Fibroblast of the conjunctiva (primary cell): ENCODE measurements at places on chromosomes 12 and 14.

GRCh38 chr12:26416550-26416949 lies 221.2 kb downstream of the SSPN start:
- no peak for DNase-seq

- DNase-seq, result no peak
Measured at GRCh38 chr12:10186299-10186698, 7.5 kb downstream of the TMEM52B start.

- no peak for DNase-seq
Measured at GRCh38 chr12:123427036-123427769, 9.3 kb downstream of the RILPL2 start.

DNA sequence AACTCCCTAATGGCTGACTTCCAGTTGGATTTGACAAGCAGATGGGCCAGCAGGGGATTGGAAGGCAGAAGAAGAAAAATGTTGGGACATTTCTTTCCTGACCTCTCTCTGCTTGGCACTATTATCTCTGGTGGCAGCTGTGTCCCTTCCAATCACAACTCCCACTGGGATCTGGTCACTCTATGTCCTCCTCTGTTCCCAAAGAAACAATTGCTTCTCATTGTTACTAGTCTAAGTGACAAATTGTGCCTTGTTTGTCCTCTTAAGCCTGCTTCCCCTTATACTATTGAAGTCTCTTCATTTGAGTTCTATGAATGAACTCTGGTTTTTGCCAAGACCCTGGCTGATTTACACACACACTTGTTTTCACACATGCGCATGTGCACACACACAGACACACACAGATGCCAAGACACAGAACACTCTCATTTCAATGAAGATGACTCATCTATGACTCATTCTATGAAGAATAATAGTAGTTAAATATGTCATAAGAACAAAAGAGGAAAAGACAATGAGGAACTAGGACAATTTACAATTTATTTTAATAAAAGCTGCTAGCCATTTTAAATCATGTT lies 83.0 kb upstream of the FAR2 start:
- DNase-seq, result peak; percentile 76

DNA sequence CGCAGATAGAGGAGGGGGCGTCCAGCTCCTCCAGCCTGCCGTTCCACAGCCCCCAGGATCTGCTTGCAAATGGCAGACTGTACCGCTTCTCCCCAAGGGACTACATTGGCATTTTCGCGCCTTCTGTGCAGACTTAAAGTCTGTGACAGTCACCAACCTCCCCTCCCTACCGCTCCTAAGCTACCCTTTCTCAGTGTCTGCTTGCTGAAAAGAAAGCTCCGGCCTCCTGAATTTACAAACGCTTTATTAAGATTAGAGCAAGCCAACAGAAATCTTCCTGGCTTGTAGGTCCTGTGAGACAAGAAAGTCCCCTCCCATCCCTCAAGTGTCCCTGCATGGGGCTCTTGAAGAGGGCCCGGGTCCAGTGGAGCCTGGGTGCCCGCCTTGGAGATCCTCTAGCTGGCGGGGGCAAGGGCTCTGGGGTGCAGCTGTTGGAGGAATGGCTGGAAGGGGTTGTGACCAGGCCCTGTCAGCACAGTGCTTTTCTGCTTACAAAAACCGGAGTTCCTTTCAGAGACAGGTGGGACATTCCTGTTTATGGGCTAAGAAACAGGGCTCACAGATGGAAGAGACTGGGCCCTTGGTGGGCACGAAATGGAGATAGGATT lies 2.8 kb upstream of the DLK1 start:
- DNase-seq, result no peak

GRCh38 chr12:56804169-56804568 lies 41.0 kb downstream of the HSD17B6 start:
- no peak for DNase-seq

GRCh38 chr14:66443785-66444184 lies 42.4 kb upstream of the CCDC196 start:
- DNase-seq, result no peak

DNA sequence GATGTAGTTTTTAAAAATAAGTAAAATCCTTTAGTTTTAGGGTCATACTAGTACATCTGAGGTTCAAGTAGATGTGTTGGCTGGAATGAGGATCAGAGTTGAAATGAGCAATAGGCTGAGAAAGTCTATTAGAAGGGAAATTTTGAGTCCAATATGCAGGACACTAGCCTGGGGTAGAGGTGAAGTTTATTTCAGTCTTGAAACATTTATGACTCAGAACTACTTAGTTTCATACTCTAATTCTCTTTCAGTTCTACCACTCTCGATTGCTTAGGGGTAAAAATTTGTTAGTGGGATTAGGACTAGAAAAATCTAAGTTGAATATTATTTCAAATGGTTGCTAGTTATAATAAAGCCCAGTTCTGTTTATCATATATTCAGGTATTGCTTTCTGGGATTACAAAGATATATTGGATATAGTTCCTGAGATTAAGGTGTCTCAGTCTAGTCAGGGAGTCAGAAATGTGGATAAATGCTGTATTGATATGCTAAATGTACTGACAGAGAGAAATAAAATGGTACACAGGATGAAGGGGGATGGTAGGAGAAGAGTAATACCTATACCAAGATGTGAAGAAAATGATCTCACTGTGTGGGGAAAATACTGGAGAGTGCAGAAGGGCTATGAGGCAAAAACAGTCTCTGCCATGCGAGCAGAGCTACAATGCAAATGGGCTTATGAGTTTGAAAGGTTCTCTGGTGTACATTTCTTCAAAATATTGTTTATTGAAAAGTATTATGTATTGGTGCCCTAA lies 395.8 kb upstream of the FBXO33 start:
- DNase-seq, result no peak

- no peak for DNase-seq
Measured at GRCh38 chr12:42447371-42447786, 121.4 kb downstream of the PPHLN1 start.

GRCh38 chr12:113201187-113202177 lies 16.0 kb downstream of the RITA1 start:
- no peak for DNase-seq

- no peak for DNase-seq
Measured at GRCh38 chr14:96745500-96746051, 51.6 kb upstream of the VRK1 start.

DNA sequence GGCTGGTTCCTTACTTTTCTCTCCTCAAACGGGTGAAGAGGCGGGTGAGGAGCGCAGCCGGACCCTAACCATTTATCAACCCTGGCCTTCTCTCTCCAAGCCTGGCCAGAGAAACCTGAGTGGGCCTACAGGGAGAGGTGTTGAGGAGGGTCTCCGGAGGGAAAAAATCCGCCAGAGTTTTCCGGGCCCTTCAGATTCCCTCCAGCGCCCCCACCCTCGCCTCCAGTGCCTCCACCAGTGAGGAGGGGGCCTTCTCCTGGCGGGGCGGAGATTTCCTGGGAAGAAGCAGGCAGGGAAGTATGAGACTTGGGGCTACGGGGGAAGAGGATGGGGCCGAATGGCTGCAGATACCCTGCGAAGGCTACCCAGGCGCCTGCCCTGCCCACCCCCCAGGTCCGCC lies 1.4 kb upstream of the HOXC5 start:
- DNase-seq, result no peak

DNA sequence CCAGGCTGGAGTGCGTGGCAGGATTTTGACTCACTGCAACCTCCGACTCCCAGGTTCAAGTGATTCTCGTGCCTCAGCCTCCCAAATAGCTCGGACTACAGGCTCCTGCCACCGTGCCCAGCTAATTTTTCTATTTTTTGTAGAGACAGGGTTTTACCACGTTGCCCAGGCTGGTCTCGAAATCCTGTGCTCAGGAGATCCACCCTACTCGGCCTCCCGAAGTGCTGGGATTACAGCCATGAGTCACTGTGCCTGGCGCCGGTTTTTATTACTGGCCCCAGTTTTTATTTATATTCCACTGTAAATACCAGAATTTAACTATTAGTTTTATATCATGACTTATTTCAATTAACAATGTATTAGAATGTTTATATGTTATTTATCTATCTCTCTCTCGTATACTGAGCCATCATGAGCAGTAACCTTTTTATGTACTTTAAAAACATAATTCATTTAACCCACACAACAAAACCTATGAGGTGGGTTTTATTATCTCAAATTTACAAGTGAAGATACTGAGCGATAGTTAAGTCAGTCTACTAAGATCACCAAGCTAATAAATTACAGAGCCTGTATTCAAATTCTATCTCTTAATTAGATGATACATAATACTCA lies 47.8 kb downstream of the HECTD1 start:
- DNase-seq, result peak; percentile 23

GRCh38 chr14:55556929-55557623 lies 22.9 kb upstream of the KTN1 start:
- peak; percentile 81 for DNase-seq

GRCh38 chr12:38586789-38587188 lies 270.2 kb downstream of the ALG10B start:
- no peak for DNase-seq

- no peak for DNase-seq
Measured at GRCh38 chr12:108194585-108194984, 65.5 kb downstream of the WSCD2 start.

DNA sequence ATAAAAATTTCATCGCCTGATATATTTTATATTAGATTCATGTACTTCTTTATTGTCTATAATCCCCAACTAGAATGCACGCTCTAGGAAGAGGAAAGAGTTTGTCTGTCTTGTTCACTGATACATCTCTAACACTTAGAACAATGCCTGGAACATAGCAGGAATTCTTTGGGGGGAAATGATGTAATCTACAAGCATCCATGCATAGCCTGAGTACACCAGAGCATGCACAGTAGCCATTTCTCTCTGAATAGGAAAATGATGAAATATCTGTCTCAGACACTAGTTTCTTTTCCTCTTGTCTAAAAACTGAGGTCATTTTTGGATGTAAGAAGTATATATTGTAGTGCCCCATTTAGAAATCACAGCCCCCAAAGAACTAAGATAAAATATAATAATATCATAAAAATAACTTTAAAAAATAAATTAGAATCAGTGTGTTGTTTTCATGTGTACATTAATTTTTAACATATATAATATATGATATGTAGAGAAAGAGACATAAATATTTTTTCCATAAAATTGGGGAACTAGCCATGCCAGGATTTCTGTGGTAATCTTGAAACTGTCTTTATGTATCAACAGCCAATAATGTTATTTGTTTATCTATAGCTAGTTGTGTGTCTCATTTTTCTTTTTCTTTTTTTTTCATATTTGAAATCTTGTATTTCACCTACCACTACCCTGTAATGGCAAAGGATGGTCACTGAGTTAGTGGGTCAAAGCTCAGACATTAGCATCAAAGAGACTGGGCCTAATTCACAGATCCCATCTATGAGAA lies 155.6 kb upstream of the TMCC3 start:
- peak; percentile 34 for DNase-seq

GRCh38 chr12:52515319-52515646 lies 4.9 kb downstream of the KRT5 start:
- no peak for DNase-seq

GRCh38 chr12:104218935-104219334 lies 3.4 kb downstream of the TXNRD1 start:
- peak; percentile 6 for DNase-seq

GRCh38 chr14:104980611-104981531 lies 2.7 kb upstream of the AHNAK2 start:
- DNase-seq, result no peak

- no peak for DNase-seq
Measured at GRCh38 chr14:73743431-73743931, 29.3 kb upstream of the PNMA1 start.

- no peak for DNase-seq
Measured at GRCh38 chr12:71772735-71773134, 18.1 kb downstream of the RAB21 start.

DNA sequence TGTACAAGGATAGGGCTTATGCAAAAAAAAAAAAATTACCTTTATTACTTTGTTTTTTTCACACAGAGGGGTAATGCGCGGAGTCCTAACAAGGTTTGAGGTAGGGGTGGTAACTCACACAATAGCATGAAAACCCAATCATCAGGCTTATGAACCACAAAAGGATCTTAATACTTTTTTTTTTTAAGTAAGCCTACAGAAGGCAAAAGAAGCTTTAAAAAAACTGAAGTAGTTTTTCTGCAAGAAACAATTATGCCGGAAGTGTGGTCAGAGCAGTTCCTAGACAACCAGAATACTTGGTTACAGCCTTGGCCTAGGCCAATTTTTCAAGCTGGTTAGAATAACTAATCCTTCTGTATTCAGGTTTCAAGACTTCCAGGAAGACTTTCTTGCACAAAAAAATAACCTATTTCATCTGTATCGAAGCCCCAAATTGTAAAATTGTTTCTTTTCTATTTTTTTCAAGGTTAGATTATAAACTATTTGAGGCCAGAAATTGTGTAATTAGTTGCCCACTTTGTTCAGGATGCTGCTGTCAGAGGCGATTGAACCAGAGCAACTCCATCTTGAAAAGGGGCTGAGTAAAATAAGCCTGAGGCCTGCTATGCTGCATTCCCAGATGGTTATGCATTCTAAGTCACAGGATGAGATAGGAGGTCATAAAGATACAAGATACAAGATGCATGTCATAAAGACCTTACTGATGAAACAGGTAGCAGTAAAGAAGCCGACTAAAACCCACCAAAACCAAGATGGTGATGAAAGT lies 1.8 kb upstream of the GNS start:
- no peak for DNase-seq

DNA sequence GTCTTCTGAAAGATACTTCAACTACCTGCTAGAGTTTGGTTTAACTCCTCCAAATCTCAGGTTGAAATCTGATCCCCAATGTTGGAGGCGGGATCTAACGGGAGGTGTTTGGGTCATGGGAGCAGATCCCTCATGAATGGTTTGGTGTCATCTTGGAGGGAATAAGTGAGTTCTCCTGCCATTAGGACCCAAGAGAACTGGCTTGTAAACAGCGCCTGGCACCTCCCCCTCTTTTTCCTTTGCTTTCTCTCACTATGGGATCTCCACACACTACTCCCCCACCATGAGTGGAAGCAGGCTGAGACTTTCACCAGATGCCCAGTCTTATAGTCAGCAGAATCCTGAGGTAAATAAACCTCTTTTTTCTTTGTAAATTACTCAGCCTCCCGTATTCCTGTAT lies 2.5 kb downstream of the CNIH1 start:
- no peak for DNase-seq

- DNase-seq, result no peak
Measured at GRCh38 chr12:24177889-24178288, 228.4 kb upstream of the SOX5 start.
